NCI-H1694 treated with DMSO at 0.1 percent for 48 hours (cell line): ENCODE measurements at places on chromosomes 1 and 21.

- no peak for DNase-seq
Observed at GRCh38 chr1:225424562-225425200, 3.2 kb downstream of the LBR start.

GRCh38 chr1:216632980-216633379 is 90.2 kb downstream of the ESRRG start:
- DNase-seq: peak; percentile 60

GRCh38 chr1:88502886-88503285 is 181.2 kb upstream of the PKN2 start:
- DNase-seq: no peak

- no peak for DNase-seq
Observed at GRCh38 chr1:56333461-56333860, 245.9 kb downstream of the PLPP3 start.

- no peak for DNase-seq
Observed at GRCh38 chr1:29541631-29542030, 305.3 kb downstream of the PTPRU start.

GRCh38 chr1:193448682-193449461 is 262.5 kb upstream of the B3GALT2 start:
- DNase-seq: no peak

DNA sequence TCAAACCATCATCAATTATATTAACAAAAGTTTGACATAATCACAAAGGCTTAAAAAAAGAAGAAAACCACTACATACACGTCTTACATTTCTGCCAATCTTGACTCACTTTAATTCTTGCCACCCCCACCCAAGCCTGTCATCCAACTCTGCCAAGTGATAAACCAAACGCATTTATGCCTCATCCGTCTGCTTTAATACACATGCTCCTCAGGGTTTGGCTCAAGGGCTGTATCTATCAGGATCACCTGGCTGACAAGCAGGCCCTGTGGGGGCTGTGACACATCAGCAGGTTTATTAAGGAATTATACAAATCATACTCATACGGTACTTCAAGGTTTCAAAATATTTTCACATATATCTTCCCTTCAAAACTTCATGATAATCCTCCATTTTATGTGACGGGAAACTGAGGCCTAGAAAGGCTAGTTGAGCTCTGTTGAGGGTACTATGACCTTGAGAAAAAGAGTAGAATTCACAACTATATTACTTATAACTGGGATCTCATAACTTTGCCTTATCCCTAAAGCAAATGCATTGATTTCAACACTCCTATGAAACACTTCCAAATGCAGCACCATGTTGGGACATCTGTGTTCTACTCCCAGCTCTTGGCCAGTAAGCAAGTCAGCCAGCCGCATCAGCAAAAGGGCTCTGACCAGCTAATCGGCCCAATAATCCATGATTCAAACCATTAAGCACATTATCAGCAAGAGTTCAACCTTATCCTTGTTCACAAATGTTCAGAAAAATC is 8.7 kb downstream of the SORT1 start:
- DNase-seq: no peak

DNA sequence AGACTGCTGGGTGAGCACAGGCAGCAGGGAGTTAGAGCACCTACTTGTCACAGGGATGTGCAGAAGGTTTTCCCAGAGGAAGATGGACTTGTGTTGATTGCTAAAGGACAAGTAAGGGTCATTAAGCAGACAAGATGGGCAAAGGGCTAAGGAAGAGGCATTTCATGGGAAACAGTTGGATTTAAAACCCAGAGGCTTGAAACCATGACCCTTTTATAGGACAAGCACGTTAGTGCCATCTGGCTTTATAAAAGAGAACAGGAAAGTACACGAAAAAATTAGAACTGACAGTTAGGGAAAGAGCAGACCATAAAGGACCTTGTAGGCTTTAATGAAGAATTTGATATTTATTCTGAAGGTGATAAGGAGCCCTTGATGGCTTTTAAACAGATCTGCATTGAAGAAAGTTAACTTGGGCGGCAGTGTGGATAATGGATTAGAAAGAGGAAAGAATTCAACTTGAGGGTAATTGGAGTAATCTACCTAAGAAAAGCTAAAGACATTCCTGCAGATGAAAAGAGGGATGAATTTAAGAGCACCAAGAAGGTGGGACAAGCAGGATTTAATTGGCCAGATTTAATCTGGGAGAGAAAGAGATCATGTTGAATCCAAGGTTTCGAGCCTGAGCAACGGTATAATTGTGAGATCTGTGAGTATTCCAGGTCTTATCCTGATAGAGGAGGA is 68.6 kb downstream of the ZC3H11B start:
- peak; percentile 3 for DNase-seq

GRCh38 chr1:15758343-15758931 is at the start of gene FBLIM1:
TSS of gene FBLIM1 (plus strand) at chr1:15758795. CDS start at chr1:15764984, 6,189 bp downstream.
- DNase-seq: no peak

- peak; percentile 53 for DNase-seq
Observed at GRCh38 chr1:109490029-109490933, 3.6 kb upstream of the CYB561D1 start.

GRCh38 chr1:239164451-239165180 is 221.8 kb upstream of the CHRM3 start:
- DNase-seq: no peak

DNA sequence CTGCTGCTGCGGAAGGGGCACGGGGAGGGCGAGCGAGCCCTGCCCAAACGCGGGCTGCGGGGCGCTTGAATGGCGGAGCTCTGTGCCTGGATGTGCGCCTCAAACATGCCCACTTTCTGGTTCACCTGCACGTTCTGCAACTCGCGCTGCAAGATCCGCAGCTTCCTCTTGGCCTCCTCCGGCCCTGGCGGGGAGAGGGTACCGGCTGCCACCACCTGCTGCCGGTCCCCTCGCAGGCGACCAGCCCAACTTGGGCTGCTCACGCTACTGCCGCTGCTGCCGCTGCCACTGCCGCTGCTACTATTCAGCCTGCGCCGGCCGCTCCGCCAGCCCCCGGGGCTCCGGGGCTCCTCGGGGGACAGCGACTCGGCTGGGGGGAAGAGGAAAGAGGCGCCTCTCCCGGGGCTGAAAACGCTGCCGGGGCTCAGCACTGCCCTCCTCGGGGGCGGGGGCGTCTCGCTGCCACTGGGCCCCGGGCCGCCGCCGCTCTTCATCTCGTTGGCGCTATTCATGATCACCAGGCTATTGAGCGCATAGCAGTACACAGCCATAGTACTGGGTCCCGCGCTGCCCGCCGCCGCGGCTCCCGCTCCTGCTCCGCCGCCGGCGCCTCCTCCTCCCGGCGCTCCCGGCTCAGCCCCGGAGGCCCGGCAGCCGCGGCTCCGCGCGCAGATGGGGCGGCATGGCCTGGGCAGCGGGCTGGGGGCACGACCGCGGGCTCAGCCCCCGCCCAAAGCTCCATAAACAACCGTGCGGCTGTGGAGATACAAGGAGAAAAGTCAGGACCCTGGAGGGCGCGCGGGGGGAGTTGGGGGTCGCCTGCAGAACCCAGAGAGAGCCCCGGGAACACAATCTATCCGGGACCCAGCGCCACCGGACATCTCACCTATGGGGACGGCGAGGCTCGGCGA is 1.9 kb downstream of the ITPKB start:
- DNase-seq: peak; percentile 50

DNA sequence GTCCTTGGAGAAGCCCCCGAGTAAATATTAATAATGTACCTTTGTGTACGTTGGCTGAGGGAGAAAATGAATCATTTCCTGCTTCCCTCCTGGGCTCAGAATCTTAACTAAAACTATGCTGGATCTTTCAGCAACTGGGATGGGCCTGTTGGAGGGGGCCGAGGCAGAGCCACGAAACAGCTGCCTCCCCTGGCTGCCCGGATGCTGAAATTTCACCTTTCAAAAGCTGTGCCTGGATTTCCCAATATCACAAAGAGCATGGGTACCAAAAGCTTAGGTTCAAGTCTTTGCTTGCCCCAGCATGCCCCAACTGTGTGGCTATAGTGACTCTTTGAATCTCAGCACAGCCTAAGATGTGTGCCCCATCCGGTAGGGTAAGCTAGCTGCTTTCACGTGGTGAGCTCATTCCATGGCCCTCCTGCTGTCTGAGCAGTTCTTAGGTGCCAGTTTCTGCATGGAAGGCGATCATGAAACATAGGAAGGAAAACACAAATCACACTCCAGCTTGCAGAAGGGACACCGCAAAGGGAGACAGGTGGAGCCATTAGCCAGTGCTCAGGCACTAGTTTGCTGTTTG is 473.5 kb downstream of the PTPRU start:
- peak; percentile 55 for DNase-seq

GRCh38 chr1:194705123-194705854 is 1518.9 kb upstream of the B3GALT2 start:
- no peak for DNase-seq

DNA sequence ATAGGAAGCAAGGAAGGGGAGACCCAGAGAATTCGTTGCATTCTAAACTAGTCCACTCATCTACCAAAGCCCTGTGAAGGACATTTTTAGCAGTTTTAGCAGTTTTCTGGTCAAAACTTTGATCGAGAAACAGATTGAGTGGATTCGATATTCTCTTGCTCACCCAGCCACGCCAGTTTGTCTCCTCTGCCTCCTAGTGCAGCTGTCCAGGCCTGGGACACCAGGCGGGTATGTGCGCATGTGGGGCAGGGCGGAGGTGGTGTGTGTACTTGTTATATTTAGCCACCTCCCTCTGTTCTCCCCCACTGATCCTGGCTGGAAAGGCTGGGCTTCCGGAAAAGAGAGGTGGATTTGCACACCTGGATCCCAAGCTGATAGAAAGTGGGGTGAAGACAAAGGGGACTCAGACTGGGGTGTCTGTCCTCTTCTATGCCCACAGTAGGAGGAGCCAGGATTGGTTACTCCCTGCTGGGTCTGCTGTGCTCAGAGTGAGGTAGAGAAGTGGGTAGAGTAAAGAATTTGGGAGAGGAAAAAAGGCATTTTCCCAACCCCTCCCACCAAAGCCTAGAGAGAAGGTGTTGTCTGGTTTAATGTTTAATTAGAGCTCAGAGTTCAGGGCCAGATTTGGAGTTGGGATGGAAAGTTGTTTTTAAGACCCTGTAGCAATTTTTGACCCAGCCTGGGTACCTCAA is 3.8 kb downstream of the LMNA start:
- DNase-seq: no peak

DNA sequence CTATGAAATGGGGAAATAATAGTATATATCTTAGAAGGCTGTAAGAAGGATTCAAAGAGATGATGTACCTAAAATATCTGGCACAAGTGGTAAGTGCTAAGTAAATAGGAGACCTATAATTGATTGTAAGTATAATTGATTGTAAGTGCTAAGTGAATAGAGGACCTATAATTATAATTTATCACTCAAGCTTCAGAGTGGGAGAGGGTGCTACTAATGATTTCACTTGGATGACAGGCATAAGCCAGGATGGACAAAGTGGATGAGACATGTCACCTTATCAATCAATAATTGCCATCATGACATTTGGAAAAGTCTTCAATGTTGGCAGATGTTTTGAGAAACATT is 11.2 kb downstream of the RCAN1 start:
- no peak for DNase-seq

DNA sequence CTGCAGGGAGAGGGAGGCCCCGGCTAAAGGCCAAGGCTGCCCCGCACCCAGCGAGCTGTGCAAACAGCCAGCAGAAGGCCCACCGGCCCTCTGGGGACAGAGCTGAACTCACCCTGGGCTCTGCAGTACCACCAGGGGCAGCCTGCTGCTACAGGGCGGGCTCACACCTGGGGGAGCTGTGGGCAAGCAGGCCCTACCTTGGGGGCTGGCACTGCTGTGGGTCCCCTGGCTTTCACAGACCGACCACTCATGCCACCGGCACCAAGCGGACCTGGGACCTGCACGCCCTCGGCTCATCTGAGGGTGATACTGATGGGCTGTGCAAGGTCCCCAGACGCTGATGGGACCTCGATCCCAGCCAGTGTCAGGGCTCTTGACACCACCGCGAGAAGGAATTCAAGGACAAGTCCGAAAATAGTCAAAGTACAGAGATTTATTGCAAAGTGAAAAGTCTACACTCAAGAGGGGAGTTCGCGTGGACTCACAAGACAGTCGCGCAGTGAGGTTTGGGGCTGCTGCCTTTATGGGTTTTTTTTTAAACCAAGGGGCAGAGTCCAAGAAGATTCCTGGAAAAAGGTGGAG is 61.0 kb upstream of the ADARB1 start:
- no peak for DNase-seq

DNA sequence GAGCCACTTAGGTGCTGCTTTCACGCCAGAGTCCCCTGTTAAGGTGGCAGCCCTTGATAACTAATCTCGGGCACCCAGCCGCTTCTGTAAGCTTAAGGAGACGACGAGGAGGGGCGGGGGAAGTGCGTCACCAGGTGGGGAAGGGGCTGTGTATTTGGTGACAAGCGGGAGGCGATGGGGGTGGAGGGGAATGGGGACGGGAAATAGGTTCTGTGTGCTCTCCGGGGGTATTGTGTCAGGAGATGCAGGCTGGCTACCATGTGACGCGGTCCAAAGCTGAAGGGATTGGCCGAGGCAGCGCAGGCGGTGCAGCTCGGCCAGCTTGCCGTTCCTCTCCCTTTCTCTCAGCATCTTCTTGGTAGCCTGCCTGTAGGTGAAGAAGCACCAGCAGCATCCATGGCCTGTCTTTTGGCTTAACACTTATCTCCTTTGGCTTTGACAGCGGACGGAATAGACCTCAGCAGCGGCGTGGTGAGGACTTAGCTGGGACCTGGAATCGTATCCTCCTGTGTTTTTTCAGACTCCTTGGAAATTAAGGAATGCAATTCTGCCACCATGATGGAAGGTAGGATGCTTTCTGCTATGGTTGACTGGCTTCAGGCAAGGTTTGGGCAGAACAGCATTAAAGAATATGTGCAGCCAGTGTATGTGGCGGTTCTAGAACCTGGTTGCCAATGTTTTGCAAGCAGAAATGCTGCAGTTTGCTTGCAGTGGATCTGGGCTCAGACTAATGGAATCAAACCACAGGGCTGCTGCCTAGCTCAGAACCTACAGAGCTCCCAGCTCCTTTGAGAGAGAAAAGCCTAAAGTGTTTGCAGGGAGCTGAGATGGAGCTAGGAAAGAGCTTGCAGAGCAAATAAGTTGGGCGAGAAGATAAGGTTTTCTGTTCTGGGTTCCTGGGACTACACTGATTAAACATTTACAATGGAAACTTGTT is at the start of gene SGIP1:
TSS of gene SGIP1 (plus strand) at position 350 of the 937 bp plus-strand sequence. CDS start at position 556, 206 bp downstream.
- DNase-seq: no peak

DNA sequence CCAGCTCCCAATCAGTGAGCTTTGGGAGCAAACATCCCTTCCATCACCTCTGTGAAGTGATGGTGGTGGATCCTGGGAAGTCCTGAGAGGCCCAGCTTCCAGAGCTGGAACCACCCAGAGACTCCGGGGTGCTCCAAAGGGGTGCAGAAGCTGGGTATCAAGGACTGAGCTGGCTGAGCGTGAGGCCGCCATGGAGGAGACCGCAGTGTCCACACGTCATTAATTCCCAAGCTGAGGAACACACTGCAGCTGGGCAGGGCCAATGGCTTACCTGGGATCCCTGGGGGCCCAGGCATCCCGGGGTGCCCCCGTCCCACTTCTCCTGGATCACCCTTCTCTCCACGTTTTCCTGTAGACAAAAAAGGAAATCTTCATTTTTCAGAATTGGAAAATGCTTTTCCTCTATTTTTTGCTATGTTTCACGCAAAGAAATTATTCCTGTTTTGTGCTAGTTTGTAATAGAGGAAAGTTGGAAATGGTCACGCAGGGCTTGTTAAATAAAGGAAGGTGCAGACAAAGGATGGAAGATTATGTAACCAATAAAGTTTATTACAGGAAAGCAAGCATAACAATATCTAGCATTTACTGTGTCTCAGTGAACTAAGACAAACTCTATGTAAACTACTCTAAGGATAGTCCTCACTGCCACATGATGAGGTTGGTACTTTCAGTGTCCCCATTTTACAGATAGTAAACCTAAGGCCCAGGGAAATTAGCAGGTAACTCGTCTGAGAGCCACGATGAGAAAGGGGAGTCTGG is 15.4 kb downstream of the COL9A2 start:
- no peak for DNase-seq

- no peak for DNase-seq
Observed at GRCh38 chr1:205285381-205286101, 36.0 kb downstream of the NUAK2 start.

- DNase-seq: no peak
Observed at GRCh38 chr1:43774359-43774758, 67.0 kb downstream of the ST3GAL3 start.
